Left hindlimb (tissue), 1 donor: ENCODE measurements at places on chromosomes 7 and 10.

- no peak for DNase-seq
These were observed 37.7 kb downstream of the LRMDA start for GRCh38 chr10:75469006-75469616.

DNA sequence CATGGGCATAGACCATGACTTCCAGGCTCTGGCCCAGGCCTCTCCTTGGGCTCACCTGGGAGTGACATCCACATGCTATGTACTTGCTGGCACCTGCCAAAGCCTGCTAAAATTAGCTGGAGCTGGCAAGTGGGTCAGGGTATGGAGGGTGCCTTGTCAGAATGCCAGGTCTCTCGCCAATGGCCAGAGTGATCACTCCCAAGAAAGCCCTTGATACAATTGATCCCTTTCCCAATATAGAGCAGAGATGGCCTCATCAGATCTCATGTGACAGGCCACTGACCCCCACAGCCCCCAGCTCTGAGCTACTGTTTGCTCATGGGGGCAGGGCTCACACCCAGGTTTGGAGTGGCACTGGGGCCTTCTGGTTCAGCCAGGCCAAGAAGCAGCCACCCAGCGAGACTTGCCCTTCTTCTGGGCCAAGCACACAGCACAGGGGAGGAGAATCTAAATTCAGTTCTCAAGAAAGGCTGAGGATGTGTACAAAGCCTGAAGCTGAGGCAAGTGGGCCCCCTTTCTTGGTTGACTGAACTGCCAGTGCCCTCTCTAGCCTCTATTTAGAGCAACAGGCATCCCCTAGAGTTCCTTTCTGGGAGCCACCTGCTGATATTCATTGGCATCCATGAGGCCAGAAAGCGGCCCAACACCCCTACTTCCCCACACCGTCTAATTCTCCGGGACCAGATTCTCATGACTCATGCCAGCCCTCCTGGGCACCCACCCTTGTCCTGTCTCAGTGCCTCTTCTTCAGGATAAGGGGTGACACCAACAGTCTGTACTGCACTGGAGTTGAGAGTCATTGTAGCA is 18.9 kb upstream of the MYL7 start:
- DNase-seq, result no peak

DNA sequence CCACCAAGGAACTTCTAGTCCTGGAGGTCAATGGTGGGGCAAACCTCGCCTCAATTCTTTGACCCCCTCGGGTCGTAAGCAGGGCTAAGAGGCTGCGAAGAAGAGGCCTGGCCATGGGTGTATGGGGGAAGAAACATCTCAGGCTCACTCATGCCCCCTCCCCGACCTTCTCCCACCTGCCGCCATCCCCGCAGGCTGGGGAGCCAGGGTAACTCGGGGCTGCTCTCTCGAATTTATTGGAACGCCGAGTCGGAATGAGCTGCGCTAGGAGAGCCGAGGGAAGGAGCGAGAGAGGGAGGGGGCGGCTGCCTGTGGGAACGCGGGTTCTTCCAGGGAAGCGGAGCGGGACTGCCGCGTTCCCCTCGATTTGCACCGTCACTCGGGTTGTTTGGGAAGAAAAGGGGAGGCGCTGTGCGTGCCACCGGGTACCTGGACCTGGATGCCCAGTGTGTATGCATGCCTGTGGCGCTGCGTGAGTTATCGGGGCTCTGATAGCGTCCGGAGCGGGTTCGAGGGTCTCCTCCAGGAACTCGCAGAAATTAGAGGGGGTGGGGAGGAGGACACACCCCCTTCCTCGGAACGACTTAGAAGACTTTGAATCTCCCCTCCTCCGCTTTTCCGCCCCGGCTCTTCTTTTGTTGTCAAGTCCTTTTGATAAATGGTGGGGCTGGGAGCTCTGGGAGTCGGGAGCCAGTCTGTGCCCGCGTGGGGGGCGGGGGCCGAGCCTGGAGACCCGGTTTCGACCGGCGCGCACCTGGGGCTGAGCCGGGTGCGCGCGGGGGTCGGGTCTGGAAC is 1.8 kb upstream of the ZNF503 start:
- DNase-seq, result peak; percentile 63

DNA sequence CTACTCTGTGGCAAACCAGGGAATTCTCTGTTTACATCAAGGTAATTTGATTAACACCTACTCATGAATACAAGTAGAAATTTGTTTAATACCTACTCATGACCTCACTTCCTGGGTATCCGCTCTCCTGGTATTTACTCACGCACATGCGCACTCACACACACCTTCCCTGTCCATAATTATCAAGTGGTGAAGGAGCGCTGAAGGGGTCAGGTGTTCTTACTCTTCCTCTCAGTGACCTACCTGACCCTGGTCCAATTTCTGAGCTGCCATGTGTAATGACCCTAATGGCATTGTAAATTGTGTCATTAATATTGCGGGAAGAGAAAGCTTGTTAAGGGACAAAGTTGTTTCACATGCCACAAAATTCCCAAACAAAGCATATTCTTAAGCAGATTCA is 41.3 kb upstream of the TRIL start:
- no peak for DNase-seq

DNA sequence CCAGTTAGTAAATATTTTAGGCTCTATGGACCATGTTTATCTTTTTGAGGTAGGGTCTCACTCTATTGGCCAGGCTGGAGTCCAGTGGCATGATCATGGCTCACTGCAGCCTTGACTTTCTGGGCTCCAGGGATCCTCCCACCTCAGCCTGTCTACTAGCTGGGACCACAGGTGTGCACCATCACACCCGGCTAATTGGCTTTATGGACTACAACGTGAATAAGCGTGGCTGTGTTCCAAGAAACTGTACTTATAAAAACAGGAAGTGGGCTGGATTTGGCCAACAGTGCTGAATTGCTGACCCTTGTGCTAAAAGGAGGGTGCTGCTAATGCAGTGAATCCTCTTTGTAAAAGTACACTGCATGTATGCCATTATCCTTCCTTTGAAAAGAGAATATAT is 111.7 kb upstream of the CDK13 start:
- no peak for DNase-seq

- DNase-seq, result peak; percentile 69
These were observed 121.6 kb upstream of the ZNF92 start for GRCh38 chr7:65251851-65252620.

- no peak for DNase-seq
These were observed 258.2 kb upstream of the SORCS1 start for GRCh38 chr10:107422681-107423080.

- no peak for DNase-seq
These were observed 1.2 kb upstream of the GDI2 start for GRCh38 chr10:5814110-5815107.

GRCh38 chr10:81108516-81109199 is 571.0 kb downstream of the SH2D4B start:
- no peak for DNase-seq

DNA sequence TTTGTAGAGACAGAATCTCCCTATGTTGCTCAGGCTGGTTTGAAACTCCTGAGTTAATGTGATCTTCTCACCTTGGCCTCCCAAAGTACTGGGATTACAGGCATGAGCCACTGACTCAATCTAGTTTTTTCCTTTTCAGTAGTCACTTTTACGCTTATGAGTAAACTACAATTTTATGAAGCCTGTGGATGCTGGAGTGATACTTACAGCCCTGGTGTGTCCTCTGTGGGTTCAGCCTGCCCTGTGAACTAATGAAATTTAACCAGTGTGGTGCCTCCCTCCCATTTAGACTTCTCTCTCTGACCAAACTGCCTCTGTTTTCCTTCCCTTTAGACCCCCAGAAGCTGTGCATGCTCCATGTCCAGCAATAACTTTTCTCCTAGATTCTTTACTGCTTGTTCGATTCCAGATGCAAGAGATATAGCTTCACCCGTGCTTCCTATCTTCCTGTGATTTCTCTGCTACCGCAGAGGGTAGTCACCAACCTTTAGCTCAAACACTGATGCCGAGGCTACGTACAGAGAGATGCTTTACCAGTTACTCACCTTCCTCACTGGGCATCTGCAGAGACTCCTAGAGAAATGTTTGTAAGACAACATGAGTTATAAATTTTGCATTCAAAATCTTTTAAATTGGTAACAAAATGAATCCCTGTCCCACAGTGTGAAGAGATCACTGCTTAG is 90.8 kb downstream of the KIAA1217 start:
- DNase-seq, result no peak

GRCh38 chr10:855079-855478 is 76.4 kb downstream of the LARP4B start:
- DNase-seq, result no peak

GRCh38 chr7:16923019-16923418 is 41.2 kb upstream of the AGR3 start:
- DNase-seq, result no peak

- no peak for DNase-seq
These were observed 105.1 kb downstream of the INPP5A start for GRCh38 chr10:132642732-132643008.

DNA sequence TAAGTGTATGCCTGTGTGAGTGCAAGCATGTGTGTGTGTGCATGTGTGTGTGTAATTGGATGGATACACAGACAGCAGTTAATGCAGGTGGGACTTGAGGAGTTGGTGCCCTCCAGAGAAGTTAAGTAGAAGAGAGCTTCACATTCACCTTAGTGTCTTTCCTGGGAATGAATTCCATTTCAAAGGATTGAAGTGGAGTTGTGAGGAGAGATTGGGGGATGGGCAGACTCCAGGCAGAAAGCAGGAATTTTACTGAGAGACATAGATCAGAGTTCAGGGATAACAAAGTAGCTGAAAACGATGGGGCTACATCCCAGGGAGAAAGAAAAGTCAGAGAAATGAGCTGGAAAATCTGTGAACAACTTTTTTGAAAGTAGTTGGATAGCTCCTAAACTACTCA is 464.4 kb downstream of the TCERG1L start:
- no peak for DNase-seq
